ENCODE measurements at places on chromosomes 2 and 18. TPM values are rescaled to one million over a fixed set of nuclear protein-coding genes. Genes with fewer than 3 reads are reported as not detected.

Gene RABL2A
- total RNA-seq: 18.7 TPM

Gene PDCL3
- total RNA-seq: 24.9 TPM

Gene ALPG
- total RNA-seq: not detected

Gene CYRIA
- total RNA-seq: 1.0 TPM

Gene LRRTM4
- 17.3 TPM for total RNA-seq

Gene RAD51AP2
- total RNA-seq: 1.2 TPM

DNA sequence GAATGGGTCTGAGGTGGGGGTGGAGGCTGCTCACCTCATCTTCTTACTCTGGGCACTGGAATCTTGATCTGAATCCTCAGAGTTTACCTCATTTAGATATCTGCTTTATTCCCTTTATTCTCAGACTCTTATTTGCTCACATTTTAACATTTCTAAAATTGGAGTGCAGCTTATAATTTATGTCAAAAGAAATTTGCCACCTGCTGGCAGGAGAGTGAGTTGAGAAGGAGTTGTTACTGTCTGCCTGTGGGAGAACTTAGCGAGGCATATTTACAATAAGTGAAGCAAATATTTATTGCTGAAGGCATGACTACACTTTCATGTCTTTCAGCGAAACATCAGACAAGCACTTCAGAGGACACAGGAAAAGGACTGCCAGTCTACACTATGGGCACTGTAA lies 16.4 kb upstream of the KIAA2012 start:
- no peak for DNase-seq

DNA sequence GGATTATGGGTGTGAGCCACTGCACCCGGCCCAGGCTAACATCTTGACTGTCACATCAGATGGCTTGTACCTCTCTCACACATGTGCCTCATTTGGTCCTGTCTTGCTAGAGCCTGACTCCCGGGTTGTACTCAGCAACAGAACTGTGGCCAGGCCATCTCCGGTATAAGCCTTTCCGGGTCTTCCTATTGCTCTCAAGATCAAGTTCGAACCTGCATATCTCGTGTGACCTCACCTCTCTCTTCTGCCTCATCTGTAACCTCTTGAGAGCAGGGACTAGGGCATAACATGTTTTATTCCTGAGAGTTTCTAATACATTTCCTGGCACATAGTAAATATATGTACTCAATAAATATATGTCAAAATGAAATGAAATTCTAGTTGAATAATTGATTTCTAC lies 114.0 kb downstream of the ACAA2 start:
- no peak for DNase-seq

GRCh38 chr18:22228976-22229375 lies 59.6 kb downstream of the GATA6 start:
- DNase-seq: no peak

DNA sequence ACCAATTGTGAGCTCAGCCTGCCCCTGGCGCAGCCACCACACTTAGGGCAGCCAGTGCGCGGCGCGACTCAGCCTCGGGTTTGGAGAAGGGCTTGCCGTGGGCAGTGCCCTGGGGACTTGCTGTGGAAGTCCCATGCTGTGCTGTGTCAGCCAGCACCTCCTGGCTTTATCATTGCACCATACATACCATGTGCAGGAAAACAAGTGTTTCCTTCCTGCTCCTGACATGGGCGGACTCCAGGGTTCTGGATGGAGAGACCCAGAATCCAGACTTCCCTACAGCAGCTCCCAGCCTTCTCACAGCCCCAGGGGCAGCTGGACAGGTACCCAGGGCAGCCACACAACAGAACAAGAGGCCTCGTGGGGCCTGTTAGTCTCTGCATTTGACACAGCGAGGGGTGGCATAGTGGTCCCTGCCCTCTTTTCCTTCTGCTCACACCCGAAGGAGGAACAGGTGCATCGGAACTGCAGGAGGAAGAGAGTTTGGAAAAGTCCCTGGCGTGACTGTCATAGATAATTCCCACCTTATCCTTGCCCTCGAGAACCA lies 54.2 kb downstream of the SDC1 start:
- no peak for DNase-seq

DNA sequence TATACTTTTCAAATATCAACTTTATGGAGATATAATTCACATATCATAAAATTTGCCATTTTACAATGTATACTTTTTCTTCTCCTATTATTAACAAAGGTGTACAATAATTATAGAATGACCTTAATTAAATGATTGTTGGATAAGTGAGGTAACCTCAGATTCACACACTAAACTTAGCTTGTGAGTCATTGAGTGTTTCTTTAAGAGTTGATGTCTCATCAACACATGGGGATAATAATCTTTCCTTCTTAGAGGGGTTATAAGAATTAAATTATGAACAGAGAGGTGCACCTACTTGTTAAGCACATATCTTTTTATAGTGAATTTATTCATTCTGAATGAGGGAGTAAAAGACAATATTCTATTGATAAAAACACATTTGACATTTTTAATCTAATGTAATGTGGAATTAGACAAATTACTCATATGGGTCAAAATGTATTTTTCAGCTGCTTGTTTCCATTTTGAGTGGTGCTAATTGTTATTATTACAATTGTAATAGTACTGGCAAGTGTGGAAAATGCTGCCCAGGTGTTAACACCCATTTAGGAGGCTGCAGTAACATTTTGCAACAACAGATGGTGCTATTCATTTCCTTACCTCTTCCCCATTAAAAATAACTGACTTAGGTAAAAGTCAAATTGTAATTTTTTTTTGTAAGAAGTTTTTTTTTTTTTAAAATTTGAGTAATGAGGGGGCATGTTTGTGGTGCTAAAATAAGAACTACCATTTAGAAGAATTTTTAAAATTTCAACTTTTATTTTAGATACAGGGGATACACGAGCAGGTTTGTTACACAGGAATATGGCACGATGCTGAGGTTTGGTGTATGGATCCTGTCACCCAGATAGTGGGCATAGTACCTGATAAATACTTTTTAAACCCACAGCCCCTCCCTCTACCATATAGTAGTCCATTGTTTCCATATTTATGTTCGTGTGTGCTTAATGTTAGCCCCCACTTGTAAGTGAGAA lies 32.1 kb upstream of the DYNAP start:
- DNase-seq: peak; percentile 21
